ENCODE measurements at places on chromosomes 4 and X.

GRCh38 chrX:53160297-53160983, 64.6 kb downstream of the KDM5C start:
- DNase-seq = no peak

DNA sequence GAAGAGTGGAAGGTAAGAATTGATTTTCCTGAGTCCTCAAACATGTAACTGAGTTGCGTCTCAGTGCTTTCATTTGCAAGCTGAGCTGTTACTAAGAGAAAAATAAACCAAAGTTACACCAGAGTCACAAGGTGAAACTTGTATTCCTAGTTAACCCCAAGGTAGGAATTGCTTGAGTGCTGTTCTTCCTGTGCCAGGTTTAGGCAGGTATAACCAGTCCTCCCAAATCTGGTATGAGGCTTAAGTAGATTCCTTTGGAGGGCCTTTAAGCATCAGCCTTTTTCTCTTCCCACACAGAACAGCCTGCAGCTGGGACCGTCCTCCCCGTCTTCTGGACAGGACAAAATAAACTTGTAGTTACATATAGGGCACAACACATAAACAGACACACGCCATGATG, 2.3 kb upstream of the BTC start:
- DNase-seq = no peak

DNA sequence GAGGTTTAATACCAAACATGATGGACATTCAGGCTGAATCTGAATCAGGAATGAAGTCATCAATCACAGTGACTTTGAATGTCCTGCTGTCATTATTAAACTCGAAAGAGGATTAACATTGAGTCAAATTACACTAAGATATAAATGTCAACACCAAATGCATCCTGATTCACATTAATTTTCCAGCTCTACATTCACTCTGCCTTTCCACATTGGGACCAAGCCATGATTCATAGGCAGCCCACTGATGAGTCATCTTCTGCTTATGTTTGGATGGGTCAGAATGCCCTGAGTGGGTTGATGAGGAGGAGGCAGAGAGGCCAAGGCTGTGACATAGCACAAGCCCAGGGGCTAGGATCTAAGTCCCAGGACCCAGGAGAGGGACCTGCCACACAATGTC, 247.6 kb upstream of the RPS6KA3 start:
- DNase-seq = no peak

GRCh38 chr4:14874990-14875389, 127.3 kb upstream of the CPEB2 start:
- DNase-seq = no peak

DNA sequence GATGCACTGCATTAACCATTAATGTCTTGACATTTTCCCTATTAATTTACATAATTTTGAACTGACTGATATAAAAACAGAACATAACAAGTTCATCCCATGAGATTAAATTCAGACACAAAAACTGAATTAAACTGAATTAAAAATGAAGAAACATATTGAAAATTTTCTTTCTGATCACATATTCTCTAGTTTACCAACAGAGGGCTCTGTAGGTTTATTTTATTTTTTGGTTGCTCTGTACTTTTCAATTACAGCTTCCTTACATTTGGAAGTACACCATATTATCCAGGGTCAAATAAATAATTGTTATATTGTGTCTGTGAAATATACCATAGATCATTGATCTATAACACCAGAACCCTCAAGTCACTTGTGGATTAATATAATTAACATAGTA, 27.3 kb upstream of the CT83 start:
- DNase-seq = no peak

DNA sequence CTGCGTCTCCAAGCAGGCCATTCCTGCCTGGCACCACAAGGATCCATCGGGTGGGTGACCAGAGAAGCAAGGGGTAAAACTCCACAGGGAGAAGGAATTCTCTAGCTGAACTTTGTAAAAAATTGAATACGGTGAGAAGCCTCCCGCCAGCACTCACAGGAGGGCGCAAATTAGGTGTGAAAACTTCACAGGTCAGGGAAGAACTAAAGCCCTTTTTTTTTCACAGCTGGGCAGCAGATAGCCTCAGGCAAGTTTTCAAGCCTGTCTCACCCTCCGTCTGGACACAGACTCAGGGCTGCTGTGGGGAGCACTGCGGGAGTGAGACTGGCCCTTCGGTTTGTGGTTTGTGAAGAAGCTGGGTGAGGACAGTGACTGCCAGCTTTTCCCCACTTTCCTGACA, 224.1 kb upstream of the FGF16 start:
- no peak for DNase-seq

DNA sequence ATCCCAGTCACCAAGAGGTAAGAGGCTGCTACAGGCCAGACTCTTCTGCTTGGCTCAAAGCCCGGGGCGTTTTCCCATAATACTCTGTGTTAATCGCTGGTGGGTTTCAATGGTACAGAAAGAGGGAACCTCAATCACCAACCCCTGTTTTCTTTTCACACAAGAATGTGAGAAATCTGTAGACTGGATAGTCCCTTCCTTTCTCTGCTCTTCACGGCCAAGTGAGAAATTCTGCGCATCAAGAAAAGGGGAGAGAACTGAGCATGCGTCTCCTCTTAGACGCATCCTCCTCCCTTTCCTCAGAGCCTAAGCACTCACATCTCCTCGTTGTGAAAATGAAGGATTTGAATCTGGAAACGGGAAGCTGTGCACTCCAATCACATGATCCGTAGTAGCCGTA, 64.7 kb downstream of the CLNK start:
- no peak for DNase-seq

GRCh38 chr4:128338634-128339355, 51.2 kb upstream of the PGRMC2 start:
- no peak for DNase-seq

DNA sequence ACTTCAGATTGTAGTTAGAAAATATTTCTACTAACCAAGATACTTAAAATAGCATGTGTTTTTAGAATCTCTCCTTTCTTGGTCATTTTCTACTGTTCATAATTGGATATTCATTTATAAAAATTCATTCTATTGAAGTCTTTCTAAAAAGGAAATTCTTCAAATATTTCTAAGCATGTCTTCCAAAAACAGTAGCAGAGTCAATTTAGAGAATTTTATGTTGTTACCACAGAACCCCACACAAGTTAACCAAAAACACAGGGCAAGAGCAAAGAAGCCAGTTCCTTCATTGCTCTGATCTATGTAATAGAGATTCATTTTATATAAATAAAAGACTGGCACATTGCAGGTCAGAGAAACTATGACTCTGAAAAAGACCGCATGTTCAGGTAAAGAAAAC, 345.1 kb upstream of the PITX2 start:
- no peak for DNase-seq

Measured in T-helper 2 cell (primary cell).